ENCODE measurements at places on chromosomes 7 and 10. TPM values are rescaled to one million over a fixed set of nuclear protein-coding genes. Genes with fewer than 3 reads are reported as not detected.

MICALL2 gene
- total RNA-seq: 18.7 TPM

PARG gene
- 51.2 TPM for total RNA-seq

ACSM6 gene
- total RNA-seq: not detected

SMC3 gene
- total RNA-seq: 87.8 TPM

EPO gene
- 0.23 TPM for total RNA-seq

SRRM3 gene
- total RNA-seq: 4.9 TPM

NRG3 gene
- total RNA-seq: 3.4 TPM

CDC14C gene
- not detected for total RNA-seq

EPHB6 gene
- total RNA-seq: 12.3 TPM

DNA sequence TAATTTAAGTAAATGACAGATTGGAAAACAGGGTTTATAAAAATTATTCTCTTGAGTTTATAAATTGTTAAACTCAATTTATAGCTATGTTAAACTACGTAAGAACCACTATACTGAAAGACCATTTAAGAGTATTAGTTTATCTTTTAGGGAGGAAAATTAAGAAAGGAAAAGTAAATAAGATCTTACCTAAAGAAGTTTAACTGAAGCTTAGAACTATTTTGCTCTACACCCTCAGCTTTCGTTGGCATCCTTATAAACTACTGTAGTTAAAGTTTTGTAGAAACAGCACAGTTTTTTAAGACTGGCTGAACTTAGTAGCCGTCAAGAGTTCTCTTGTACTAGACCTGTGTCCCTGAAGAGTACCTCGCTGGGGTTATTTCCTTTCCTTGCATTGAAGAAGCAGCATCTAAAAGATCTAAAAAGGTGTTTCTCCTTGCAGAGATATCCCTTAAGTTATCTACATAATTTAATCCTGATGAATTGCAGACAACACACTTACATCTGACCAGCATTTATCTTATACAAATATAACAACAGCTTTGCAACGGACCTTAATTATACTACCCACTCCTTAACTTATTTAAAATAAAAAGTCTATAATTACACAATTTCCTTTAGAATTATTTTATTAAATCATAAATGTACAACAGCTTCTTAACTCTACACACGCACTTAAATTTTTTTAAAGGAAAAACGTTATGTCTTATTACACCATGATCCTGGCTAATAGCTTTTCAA, 9.1 kb downstream of the HNRNPA2B1 start:
- DNase-seq: no peak

DNA sequence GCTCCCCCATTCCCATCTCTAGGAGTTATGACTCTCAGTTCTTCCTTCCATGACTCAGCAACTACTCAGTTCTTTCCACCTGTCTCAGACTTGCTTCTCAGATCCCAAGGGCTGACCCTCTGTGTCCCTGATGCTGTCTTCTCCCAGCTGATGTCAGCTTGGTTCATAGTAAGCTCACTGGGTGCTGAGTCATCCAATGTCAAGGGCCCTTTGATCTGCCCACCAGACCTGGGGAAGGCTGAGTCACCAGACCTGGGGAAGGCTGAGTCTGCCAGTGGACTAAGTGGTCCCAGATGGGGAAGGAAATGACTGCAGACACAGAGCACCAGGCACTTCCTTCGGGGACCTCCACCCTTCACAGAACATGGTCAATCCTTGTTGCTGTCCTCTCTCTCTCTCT, 76.1 kb upstream of the ZEB1 start:
- no peak for DNase-seq

GRCh38 chr7:158067219-158067930, 520.2 kb downstream of the PTPRN2 start:
- DNase-seq: no peak

- DNase-seq: no peak
These were observed 176.5 kb downstream of the TNS3 start for GRCh38 chr7:47405286-47405904.

GRCh38 chr10:85513436-85513835, 853.2 kb downstream of the GRID1 start:
- no peak for DNase-seq

DNA sequence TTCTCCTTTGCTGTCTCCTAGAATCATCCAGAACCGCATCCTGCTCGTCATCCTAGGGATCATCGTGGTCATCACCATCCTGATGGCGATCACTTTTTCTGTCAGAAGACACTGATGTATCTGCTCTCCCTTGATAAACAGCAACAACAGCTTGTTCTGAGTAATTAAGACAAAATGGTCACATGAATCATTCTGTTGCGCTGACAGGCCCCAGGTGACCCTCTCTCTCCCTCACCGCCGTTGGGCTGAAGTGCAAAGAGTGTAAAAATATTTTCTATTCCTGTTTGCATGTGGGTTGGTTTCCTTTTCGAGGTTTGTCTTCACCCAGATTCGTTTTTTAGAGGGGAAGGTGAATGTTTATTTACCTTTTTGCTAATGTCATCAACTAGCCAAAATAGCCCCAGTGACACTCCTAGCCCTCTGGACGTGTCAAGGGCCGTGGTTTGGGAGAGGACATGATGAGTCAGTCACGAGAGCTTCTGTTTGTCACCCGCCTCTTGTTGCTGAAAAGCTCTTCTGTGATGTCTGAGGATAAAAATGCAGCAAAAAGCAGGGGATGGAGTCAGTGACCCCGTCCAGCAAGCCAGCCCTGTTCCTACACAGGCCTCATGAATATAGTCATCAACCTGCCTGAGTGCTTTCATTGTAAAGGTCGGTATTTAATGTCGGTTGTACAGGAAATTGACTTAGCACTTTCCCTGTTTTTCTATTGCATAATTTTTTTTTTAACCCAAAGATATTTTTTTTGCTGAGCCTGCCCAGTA, 134.6 kb upstream of the TCF7L2 start:
- DNase-seq: no peak

GRCh38 chr10:123149568-123150270, 1.8 kb downstream of the HMX2 start:
- DNase-seq: no peak

- DNase-seq: no peak
These were observed 206.2 kb upstream of the YAE1 start for GRCh38 chr7:39360038-39360437.

GRCh38 chr10:82874671-82875070, 999.7 kb downstream of the NRG3 start:
- no peak for DNase-seq

DNA sequence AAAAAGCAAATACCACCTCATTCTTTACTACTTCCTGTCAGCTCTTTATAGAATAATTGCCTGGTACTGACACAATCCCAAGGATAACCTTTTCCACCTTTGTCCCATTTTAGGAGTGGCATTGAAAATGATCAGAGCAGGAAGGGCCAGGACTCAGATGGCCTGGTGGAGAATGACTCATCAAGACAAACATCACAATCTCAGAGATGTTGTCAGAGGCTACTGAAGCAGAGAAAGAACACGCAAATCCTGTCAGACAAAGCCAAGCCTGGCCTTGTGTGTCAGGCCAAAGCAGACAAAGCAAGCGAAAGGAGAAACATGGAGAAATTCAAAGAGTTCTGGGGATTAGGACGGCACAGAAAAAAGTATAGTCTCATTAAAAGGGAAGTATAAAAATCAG, 40.9 kb downstream of the NSUN6 start:
- no peak for DNase-seq

GRCh38 chr7:25216837-25217236, 11.4 kb downstream of the NPVF start:
- no peak for DNase-seq

DNA sequence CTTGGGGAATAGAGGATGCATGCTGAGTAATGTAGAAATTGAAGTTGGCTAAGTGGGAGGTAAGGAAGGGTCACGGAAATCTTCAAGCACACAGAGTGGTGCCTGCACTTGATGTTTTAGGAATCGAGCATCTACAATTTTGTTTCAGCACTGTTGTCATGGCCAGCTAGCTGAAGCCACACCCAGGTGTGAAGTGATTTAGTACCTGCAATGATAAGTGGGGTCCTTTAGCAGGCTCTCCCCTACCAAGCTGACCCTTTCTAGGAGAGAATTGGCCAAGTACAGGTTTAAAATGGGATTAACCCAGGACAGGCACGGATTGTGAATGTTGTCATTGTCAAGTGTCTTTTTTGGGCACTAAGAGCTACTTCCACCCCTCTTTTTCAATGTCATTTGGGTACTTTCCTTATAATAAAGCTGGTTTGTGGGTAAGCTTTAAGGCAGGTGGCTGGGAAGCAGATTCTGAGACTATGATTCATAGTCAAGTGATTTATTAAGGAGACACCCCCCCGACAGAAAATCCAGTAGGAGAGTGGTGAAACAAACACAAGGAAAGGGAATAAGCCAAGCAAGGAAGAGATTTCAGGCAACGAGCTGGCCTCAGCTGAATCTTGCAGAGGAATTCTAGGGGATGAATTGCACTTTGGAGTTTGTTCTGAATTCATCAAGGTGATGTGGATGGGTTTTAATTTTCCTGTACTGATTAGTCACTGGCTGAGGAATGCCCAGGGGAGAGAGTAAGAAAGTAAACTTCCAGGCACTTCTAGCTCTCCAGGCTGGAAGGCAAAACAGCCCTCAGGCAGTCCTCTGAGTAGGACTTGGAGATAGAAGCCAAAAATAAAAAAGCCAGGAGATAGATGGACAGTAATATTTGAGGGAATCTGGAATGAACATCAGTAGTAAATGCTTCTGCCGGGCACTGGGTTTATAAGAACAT, 1128.4 kb downstream of the SORCS3 start:
- DNase-seq: no peak

- DNase-seq: no peak
These were observed 283.4 kb downstream of the CRPPA start for GRCh38 chr7:16137944-16138343.

- DNase-seq: no peak
These were observed 139.0 kb downstream of the CREB5 start for GRCh38 chr7:28551331-28551730.

DNA sequence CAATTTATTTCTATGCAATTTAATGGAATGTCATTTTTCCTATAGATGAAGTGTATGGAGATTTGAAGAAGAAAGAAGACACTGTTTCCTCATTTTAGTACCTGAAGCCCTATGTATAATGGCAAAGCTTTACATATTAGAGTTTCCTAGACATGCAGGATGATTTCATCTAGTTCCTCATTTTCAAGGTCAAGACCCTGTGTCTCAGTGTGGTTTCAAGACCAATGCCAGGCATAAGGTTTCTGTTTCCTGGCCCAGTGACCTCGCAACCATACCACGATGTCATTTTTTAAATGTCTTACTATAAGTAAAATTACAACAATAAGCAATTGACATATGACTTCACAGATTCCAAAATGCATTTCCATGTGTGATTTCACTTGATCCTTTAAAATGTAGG, 336.5 kb upstream of the PRKCQ start:
- no peak for DNase-seq

DNA sequence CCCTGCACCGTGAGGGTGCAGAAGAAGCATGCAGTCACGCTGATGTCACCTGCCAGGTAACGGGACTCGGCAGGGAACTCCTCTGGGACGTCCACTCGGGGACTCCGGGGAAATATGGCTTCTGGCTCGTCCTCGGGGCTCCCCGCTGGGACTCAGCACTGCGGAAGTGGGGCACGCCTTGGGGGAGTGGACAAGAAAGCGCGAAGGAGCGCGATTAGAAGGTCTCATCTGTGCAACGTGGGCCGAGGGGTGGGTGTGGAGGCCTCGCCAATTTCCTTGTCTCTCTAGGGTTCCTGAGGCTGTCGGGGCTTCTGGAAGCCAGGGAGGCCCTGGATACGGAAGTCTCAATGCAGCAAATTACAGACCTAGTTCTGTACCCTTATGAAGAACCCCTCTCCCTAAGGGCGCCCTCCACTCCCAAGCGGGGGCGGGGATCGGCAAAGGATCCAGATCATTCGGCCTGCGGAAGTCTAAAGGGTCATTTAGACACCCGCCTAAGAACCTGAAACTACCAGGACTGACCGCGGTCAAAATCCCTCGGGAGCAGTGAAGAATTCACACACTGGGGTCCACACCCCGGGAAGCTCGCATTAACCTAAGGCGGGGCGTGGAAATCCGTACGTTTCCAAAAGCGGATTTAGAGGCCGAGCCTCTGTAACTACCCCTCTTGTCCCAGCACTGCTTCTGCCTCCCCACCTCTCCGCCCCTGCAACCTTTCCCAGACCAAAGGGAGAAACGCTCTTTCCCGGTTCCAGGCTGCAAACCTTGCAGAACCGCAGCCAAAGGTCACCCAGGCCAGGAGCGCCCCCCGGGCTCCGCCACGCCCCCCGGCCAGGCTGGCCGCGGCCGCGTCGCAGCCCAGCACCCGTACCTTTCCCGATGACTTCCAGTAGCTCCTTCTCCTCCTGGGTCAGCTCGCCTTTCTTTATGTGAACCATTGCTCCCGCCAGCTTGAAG, 640 bp downstream of the ANKMY2 start:
- DNase-seq: peak; percentile 14
